GM18507 (cell line): ENCODE measurements at places on chromosomes 11 and 22.

- DNase-seq: no peak
Measured at GRCh38 chr22:23533771-23534191, 46.3 kb downstream of the IGLL1 start.

DNA sequence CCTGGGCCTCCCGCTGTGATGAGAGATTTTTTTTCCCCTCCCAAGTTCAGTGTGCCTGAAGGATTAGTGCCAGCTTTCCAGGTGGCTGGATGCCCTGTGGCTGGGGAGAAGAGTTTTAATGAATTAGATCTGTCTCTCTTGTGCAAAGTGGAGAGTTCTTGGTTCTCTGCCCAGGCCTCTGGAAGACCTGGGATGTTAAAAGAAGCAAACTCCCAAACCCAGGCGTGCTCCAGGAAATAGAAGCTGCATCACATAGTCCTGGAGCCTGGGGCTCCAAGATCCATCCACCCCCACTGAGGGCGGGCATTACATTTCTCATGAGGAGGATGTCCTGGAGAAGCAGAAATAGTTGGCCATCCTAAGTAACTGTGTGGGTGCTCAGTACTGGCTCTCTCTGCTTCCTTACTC lies 30.6 kb downstream of the SDHAF2 start:
- DNase-seq: no peak

DNA sequence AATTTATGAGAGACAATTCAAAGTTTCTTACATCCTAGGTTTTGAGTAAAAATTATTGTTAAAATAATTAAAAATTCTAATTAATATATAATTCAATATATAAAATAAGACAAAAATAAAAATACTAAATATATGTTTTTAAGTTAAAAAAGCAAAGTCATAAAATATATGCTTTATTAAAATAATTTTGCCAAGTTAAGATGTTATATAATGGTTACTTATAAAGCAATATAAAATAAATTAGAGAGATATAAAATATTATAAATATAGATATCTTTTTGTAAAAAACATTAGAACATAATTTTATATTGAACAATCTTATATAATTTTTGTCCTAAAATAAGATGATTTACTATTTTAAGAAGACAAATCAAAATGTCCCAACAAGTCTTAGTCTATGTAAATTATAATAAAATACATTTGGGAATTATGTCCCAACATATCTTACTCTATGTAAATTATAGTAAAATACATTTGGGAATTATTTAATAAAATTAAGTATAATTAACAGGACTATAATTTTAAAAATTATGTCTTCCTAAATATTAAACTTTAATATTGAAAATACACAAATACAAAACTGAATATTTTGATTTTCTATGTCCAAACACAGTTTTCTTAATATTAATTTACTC lies 67.7 kb upstream of the TOP3B start:
- no peak for DNase-seq

DNA sequence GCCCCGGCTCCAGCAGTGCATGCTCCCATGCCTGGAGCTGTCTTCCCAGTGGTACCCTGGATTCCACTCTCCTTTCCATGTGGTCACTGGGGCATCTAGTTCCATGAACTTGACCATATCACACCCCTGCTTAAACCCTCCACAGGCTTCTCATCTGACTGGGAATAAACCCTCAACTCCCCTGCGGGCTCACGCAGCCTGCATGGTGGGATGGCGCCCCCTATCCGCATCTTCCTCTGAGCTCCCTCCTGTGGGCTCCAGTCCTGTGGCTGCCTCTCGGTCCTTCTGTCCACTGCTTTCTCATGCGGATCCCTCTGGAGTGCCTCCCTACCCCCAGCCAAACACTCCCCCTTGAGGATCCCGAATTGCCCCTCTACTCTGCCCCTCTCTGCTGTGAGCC lies 41.4 kb upstream of the TTLL12 start:
- DNase-seq: no peak

DNA sequence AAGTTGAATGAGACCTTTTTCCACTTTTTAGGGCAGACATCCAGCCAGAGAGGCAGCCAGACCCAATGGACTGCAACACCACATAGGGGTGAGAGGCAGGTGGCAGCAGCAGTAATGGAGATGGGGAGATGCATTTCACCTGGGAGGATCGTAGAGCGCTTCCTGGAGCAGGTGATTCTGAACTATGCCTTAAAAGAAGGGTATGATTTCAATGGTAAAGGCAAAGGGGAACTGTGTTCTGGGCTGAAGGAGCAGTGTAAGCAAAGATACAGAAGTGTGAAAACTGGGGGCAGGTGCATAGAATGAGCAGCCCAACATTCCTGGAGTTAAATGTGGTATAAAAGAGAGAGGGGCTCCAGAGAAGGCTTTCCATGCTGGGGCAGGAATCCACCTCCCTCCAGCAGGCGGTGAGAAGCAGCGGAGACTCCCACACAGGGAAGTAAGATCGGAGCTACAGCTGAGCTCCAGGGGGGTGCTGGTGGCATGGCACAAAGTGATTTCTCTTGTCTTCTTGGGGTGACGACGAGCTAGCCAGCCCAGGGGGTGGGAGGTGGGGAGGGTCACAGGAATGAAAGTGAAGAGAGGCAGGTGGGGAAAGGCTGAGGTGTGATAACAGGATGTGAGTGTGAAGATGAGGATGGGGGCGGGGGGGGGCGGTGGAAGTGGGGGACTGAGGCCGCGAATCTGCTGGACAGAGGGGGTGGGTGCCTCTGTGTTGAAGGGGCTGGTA lies 4.3 kb upstream of the SERHL2 start:
- DNase-seq: no peak

DNA sequence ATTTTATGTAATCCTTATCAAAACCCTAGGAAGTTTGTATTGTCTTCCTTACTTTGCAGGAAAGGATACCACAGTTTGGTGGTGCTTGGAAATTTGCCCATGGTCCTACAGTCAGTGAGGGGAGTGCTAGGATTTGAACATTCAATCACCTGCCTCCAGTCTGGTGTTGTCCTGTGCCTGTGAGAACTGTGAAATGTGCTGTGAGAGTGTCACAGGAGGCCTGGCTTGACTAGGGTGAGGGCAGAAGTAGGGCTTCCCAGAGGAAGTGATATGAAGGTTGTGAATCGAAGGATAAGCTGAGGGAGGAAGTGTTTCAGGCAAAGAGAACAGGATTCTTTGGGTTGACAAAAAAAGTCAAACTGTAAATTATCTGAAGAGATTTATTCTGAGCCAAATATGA lies 424.4 kb downstream of the TMEM135 start:
- DNase-seq: no peak

DNA sequence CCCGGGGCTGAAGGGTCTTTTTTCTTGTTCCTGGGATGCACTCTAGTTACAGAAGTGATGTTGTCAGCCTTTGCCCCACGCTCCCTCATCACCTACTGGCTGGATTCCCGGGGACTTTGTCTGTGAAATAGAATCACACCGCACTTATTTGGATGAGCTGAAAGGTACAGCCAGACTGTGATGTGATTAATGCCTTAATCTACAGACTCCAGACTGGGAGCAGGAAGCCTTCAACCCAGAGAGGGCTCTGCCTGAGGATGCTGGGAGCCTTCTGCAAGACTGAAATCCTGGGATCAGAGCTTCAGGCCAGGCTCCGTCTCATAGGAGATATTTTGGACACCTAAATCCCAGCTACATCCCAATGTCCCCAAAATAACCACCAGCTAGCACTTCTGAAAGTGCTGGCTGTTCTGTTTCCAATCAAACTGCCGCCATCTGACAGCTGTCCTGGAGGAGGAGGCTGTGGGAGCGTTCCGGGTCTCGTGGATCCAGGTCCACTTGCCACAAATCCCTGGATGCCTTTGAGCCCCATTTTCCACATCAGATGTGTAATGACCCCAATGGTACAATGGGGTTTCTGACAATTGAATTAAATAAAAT lies 688.5 kb downstream of the TBC1D22A start:
- no peak for DNase-seq

DNA sequence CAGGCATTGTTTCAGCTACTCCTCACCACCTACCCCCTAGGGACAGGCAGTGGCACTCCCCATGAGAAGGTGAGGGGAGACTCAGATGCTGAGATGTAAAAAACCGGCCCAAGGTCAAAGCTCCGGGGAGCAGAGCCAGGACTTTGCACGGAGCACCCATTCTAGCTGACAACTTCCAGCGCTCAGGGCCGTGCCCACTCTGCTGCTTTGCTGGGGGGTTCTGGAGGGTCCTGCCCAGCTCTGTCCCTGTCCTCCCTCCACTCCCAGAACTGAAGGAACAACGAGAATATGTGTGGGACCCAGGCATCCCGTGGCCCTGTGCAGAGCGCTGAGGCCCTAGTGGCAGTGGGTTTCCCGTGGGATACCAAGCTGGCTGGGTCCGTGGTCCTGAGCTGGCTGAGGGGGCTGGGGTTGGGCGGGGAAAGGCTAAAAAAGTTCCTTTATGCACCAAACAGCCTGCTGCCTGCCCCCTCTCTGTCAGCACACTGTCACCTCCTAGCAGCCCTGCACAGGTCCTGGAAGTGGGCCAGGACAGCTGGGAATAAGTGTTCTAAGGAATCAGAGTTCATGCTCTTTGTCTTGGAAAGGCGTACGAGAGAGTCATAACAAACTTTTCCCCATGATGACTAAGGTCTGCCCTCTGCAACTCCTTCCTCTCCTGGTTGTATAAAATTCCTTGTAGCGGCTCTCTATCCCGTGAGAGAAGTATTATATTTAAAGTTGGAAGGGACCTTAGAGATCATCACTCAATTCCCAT lies 1.9 kb downstream of the MS4A10 start:
- DNase-seq: no peak

DNA sequence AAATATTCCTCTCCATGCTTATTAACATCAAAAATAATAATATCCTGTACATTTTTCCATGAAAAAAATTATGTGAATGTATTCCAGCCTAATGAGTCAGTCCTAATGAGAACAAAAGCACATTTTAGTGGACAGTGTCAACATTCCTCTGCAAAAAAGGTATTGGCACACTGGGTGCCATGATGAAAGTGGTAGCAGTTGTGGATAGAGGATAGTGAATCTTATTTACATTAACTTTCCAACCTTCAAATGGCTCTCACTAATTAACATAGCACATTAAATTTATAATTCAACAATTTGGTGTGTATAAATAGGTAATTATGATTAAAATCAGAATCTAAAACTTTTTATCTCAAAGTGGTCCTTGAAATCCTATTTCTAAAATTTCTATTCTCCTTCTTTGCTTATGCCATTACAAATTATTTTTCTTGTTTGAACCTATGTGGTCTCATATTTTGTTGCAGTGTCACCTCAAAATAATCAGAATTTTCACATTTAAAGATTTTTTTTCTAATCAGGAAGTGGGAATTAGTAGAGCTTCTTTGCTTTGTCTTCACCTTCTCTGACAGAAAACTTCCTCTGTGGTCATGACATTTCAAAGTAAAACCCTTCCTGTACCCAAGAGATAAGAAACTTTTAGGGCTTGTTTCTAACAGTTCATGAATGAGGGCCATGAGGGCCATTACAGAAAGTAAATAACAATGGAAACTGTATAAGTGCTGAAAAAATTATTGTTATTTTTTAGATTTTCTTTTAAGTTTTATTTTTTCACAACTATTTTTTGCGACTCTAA lies 18.7 kb downstream of the SOX6 start:
- DNase-seq: no peak

DNA sequence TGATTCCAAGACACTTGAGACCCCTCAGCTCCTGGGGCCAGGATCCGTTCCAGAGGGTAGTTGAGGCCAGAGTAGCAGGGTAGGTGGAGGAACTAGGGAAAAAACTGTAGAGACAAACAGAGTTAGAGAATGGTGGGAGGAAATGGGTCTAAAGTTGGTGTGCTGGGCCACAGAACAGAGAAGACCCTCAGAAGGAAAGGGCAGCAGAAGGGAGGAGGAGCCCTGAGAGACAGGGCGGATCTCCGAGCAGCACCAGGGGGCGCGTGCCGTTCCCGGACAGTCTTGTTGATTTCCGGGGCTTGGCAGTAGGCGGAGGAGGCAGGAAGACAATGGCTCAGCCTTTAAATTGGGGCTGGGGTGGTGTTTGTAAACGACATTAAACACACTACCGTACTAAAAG lies 2.4 kb upstream of the CECR2 start:
- no peak for DNase-seq

DNA sequence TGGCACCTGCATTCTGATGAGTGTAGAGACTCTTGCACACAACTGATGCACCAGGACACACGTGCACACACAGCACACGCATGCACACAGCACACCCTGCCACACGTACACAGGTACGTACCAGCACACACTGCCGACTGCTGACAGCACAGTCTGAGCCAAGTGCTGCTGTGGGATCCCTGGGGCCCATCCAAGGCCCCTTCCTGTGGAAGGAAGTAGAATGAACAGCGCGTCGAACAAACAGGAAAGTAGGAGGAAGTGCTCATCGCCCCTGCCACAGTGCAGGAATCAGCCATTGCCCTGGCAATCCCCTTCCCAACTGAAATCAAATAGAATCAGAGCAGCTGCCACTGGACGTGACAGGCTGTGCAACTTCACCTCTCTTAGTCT lies 57.9 kb downstream of the CD82 start:
- no peak for DNase-seq

DNA sequence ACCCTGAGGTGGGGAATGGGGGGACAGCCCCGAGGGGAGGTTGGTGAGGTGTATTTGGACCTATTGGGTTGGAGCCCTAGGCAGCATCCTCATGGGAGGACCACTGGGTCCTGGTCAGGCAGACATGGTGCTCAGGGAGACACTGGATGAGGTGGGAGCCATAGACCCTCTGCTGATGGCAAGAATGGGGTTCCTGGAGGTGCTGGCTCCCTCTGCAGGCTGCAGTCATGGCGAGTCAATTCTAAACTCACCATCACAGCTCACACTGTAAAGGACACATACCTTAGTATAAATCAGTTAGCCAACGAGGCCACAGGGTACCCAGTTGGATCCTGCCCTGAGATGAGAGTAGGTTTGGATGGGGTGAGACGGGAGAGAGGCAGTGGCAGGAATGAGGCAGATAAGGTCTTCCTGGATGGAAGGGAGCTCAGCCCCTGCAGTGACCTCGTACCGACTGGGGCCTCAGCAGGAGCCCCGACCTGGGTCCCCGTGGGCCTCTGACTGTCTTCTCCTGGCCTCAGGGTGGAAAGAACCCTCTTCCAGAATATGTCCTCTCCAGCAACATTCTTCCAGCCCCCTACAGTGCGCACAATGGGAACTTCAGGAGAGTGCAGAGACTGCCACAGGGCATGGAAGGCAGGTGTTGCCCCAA lies 1.7 kb upstream of the GAB4 start:
- no peak for DNase-seq

DNA sequence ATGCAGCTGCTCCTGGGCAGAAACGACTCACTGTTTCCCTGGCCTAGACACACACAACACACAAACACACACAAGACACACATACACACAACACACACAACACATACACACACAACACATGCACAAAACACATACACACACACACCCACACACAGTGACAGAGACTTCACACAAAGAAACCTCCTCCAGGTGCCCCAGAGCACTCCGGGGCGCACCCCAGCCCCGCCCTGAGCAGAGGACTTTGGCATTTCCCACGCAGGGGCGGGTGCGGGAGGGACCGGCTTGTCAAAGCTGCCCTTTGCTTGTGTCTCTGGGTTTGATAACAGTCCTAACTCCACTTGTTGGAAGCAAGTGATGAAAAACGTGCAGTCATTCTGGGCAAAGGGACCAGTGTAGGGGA lies 6.5 kb downstream of the APOBEC3A start:
- DNase-seq: no peak

GRCh38 chr11:74673693-74674360 lies 57.4 kb downstream of the CHRDL2 start:
- DNase-seq: no peak

GRCh38 chr22:37314315-37315074 lies 32.2 kb downstream of the CYTH4 start:
- no peak for DNase-seq
